ENCODE measurements at places on chromosomes 16 and 17.

DNA sequence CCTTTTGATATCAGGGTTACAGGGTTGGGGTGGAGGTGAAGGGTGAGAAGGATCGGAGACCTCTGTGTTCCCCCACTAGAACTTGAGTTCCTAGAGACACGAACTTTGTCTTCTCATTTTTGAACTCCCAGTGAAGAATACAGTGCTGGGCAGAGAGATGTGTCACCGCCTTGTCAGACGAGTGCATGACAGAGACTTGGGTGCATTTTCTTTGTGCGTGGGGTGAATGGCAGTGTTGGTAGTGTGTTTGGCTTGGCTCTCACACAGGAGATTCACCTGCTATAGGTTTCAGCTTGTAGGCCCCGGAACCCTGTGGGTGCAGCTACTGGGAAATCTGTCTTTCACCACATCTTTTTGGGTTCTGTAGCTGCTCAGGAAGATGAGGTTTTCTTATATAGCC, 40.0 kb upstream of the CCR7 start:
- DNase-seq: no peak

DNA sequence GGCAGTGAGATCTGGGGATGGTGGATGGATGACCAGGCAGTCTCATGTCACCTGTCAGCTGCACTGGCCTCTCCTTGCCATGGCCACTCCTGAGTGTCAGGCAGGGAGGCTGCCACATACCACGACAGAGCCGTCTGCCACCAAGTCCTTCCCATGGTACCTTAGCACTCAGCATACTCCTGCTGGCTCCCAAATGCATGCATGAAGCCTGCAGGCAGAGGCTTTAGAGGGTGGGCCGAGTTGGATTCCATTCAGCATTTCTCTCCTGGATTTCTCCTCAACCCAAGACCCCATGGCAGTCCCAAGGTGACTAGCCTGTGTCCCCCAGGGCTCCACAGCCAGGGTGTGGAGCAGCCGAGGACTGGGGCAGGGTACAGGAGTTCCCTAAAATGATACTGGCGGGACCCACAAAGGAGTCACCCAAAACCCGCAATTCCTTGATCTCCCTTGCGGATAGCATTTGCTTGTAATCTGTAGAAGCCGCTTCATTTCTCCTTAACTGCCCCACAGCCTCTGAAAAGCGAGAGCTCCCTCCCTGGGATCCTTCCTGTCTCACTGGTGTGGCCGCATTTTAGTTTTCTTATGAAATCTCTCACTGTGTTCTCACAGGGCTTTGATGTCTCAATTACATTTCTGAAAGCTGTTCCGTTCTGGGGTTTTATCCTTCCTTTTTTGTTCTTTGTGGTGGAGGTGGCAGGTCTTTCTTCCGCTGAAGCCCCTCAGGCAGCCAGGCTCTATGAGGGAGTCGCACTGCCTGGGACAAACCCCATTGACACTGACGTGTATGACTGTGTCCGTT, 141.4 kb downstream of the SOCS1 start:
- DNase-seq: peak; percentile 82

DNA sequence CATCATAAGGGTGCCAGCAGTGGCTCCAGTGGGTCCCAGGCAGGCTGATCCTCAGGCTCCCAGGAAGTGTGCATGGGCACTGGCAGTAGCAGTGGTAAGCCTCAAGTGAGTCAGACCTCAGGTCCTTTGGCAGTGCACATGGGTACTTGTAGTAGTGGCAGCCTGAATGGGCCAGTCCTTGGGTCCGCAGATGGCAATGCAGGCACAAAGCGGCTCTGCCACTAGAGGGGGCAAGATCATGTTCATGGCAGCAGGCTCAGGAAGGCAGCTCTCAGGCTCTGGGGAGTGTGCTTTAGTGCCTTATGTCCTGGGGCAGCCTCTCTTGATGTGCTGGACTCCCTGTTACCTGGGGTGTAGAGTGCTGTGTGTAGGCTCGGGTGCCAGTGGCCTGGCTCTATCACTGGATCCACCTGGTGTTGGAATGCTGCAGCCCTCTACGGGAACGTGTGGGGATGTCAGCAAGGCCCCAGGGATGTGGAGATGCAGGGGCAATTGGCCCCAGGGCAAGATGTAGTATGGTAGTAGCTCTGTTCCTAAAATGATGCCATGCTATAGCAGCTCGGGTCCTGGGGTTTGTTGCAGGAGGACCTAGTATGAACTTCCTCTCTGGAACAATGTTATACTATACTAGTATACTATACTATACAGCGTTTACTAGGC, 11.0 kb downstream of the ACSM3 start:
- peak; percentile 72 for DNase-seq

DNA sequence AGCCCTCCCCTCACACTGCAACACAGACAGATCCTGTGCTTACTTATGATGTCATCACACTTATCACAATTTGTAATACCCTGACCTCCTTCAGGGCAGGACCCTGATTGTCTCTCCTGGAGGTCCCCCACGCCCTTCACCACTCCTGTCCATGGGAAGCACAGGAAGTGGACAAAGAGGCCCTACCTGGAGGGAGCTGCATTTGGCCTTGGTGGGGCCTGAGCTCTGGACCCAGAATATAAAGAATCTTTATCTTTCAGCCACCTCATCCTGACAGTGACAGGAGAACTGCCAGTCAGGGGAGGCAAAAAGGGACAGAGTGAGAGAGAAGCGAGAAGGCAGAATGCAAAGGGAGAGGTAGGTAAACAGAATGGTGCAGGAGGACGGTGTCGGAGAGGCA, 303.4 kb upstream of the N4BP1 start:
- DNase-seq: no peak

GRCh38 chr17:78673395-78673794, 96.2 kb upstream of the DNAH17 start:
- no peak for DNase-seq

GRCh38 chr17:4620531-4621101, 20.9 kb downstream of the ALOX15 start:
- DNase-seq: no peak

GRCh38 chr16:1979271-1980029, 1.8 kb downstream of the NOXO1 start:
- no peak for DNase-seq

GRCh38 chr16:69114346-69114975, 9.0 kb downstream of the HAS3 start:
- peak; percentile 28 for DNase-seq

GRCh38 chr16:82562183-82562683, 64.5 kb upstream of the CDH13 start:
- no peak for DNase-seq

GRCh38 chr17:19305256-19305655, 57.3 kb downstream of the B9D1 start:
- DNase-seq: no peak
